ENCODE measurements at places on chromosomes 16 and 17. TPM values are rescaled to one million over a fixed set of nuclear protein-coding genes. Genes with fewer than 3 reads are reported as not detected.

DNA sequence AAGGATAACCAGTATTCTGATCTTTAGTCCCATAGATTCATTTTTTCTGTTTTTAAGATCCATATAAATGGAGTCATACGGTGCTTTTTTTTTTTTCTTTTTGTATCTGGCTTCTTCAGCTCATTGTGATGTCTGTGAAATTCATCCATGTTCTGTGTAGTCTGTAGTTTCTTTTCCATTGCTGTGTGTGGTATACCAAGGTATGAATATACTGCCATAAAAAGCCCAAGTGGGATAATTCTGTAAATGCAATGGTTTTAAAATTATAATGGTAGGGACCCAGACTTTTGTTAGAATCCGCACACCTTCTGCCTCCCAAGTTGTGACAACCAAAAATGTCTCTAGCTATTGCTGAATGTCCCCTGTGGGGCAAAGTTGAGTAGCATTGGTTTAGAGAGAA lies 7.6 kb downstream of the NUP93 start:
- no peak for DNase-seq

DNA sequence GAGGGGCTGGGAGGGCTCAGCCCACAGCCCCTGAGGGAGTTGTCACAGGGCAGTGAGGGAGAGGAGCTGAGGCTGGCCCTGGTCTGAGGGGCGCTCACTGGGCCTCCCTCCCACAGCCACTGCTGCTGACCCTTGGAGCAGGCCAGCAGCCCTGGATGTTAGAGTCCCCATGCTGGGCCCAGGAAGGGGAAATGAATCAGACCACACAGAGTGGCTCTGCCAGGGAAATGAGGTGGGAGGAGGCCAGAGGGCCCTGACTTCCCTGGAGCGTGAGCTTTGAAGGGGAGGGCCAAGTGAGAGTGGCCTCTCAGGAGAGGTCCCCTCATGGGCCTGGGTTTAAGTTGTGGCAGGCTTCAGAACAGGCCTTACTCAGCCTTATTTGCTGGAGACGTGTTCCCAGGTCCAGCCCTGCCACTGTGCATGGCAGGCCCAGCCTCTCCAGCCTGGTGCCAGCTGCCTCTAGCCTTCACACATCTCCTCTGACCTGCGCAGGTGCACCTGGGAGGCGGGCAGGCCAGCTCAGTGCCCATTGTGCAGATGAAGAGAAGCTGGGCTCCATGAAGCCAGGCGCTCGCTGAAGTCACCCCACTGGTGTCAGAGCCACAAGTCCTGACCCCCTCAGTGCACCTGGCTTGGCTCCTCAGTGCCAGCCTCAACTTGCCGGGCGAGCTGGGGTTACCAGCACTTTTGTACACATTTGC lies 15.4 kb downstream of the GPT2 start:
- DNase-seq: no peak

GRCh38 chr16:30559690-30560089 lies 1.5 kb upstream of the ZNF764 start:
- no peak for DNase-seq

The SULT1A4 gene
- total RNA-seq: 5.8 TPM

The TAC4 gene
- not detected for total RNA-seq

The SLC16A13 gene
- total RNA-seq: 0.98 TPM

GRCh38 chr16:84712138-84712671 lies 12.4 kb downstream of the USP10 start:
- DNase-seq: no peak

- DNase-seq: no peak
These were observed 42.1 kb downstream of the SLC6A2 start for GRCh38 chr16:55697867-55698266.

GRCh38 chr17:64380985-64381384 lies 9.7 kb downstream of the PECAM1 start:
- DNase-seq: no peak

DNA sequence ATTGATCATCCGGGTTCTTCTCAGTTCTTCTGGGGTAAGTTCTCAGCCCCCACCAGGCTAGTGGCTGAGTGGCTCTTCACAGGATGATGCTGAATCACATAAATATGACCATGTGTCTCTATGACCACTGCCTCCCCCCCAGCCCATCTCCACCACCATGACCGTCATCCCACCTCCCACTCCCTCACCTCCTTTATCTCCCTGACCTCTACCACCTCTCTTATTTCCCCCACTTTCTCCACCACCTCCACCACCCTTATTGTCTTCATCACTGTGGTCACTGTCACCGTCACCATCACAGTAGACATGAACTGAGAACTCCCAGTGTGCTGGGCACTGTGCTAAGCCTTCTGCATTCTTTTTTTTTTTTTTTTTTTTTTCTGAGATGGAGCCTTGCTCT lies 32.5 kb downstream of the RGS9 start:
- no peak for DNase-seq

- no peak for DNase-seq
These were observed 13.3 kb downstream of the USP22 start for GRCh38 chr17:21029515-21029914.

The SBK1 gene
- total RNA-seq: 0.17 TPM

DNA sequence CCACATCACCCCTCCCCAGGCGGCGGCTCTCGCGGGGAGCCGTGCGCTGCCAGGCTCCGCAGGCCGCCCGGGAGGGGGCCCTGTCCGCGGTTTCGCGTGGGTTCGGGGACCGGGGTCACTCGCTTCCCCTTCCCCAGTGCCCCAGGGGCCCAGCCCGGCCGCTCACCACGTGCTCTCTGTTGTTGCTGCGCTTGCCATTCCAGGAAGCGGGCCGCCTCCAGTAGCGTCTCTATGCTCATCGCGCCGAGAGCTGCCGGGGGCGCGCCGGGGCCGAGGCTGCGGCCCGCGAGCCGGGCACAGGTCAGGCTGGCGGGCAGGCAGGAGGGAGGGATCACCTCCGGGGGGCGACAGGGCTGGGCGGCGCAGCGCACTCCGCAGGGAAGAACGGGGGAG lies 390 bp downstream of the MNT start:
- DNase-seq: no peak

GRCh38 chr16:30397056-30397455 lies 1.8 kb downstream of the ZNF48 start:
- no peak for DNase-seq

GRCh38 chr17:6796887-6797490 lies 21.0 kb downstream of the FBXO39 start:
- peak; percentile 80 for DNase-seq

DNA sequence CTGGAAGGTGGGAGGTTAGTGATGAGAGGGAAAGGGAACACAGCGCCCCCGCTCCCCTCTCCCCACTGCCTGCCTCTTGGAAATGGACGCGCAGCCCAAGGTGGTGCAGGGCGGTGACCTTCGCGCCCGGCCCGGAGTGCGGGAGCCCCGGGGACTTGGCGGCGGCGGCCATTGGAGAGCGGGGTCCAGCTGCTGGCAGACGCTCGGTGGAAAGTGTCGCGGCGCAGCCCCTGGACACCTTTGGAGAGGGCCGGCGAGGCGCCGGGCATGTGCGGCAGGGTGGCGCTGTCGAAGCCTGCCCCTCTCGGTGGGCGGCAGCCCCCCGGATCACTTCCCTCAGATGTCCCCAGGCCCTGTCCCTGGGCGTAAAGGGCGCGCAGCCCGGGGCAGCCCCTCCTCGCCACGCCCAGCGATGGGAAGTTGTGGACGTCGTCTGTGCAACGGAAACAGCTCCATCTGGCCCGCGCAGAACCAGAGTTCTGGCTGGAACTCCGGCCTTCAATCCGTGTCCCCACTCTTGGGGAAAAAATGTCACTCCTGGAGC lies 16.7 kb downstream of the SALL1 start:
- no peak for DNase-seq

GRCh38 chr17:40442392-40443195 lies 656 bp upstream of the IGFBP4 start:
- DNase-seq: no peak

DNA sequence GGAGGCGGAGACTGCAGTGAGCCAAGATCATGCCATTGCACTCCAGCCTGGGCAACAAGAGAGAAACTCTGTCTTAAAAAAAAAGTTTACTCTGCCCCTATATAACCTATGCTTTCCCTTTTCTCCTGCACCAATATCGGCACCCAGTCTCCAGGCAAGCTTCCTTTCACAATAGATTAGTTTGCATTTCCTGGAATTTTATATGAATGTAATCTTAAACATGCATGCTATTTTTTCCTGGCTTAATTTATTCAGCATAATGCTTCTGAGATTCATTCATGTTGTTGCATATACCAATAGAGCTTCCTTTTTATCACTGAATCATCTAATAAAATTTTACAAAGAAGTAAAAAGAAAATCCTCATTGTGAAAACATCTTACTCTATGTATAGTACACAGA lies 59.4 kb downstream of the USP32 start:
- DNase-seq: no peak

- no peak for DNase-seq
These were observed 3.0 kb upstream of the ACTG1 start for GRCh38 chr17:81515530-81516041.

GRCh38 chr16:29743827-29744531 lies 1.8 kb downstream of the C16orf54 start:
- no peak for DNase-seq

DNA sequence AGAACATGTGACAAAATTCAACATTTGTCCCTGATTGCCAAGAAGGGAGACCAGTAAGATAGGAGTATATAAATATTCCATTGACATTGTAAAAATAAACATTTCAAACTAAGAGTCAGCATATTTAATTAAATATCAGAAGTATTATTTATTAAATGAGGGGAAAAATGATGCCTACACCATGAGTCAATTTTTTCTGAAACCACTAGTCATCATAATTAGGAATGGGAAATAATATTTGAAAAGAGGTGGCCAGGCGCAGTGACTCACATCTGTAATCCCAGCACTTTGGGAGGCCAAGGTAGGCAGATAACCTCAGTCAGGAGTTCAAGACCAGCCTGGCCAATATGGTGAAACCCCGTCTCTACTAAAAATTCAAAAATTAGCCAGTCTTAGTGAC lies 2.1 kb downstream of the CMTM1 start:
- DNase-seq: no peak

DNA sequence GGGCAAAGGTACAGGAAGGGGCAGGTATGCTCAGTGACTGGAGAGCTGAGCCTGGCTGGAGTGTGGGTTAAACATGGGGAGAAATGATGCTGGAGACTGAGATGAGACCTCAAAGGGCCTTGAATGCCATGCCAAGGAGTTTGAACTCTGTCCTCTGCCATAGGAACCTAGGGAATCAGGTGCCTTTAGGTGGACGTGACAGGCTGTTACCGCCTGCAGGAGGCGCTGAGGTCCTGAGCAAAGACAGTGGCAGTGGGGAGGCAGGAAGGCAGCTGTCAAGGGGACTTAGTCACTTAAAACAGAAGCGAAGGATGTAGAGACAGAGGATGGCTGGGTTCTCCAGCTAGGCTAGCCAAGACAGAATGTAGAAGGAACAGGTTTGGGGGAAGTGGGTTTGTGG lies 9.1 kb downstream of the PSMB3 start:
- DNase-seq: no peak

DNA sequence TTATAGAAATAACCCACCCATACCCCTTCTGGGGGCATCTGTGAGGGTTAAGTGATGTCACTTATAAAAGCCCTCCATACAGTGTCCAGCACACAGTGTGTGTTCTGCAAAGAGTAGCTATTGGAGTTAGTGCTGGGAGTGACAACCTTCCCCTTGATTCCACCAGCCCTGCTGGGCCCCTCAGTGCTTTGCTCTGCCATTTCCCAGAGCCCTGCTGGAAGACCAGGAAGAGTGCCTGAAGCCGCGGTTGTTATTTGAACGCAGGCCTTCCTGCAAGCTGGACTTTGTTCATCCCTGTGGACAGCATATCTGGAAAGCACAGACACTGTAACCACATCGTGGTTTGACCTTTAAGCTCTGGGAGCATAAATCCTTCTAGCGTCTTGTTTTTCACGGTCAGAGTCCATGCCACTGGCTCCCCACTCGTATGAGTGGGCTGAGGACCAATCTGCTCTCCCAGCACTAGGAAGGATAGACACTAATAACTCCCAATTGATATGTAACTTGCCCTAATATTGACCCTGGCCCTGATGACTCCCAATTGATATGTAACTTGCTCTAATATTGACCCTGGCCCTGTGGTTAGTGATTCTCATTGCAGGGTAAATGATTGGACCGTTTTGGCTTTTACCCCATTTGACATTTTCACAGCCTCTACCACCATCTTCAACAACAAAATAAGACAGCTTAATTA lies 297.1 kb upstream of the MAF start:
- DNase-seq: peak; percentile 60

The GRIN2C gene
- total RNA-seq: 0.42 TPM

DNA sequence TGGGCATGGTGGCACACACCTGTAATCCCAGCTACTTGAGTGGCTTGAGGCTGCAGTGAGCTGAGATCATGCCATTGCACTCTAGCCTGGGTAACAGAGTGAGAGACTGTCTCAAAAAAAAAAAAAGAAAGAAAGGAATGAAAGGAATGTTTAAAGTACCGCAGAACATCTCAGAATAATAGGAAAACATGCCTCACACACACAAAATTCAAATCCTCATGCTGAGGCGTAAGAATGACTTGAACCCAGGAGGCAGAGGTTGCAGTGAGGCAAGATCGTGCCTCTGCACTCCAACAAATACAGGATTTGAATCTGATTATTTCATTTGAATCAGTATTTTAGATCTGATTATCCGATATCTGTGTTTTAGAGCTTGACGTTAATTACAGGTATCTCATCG lies 21.3 kb upstream of the GAA start:
- DNase-seq: no peak

DNA sequence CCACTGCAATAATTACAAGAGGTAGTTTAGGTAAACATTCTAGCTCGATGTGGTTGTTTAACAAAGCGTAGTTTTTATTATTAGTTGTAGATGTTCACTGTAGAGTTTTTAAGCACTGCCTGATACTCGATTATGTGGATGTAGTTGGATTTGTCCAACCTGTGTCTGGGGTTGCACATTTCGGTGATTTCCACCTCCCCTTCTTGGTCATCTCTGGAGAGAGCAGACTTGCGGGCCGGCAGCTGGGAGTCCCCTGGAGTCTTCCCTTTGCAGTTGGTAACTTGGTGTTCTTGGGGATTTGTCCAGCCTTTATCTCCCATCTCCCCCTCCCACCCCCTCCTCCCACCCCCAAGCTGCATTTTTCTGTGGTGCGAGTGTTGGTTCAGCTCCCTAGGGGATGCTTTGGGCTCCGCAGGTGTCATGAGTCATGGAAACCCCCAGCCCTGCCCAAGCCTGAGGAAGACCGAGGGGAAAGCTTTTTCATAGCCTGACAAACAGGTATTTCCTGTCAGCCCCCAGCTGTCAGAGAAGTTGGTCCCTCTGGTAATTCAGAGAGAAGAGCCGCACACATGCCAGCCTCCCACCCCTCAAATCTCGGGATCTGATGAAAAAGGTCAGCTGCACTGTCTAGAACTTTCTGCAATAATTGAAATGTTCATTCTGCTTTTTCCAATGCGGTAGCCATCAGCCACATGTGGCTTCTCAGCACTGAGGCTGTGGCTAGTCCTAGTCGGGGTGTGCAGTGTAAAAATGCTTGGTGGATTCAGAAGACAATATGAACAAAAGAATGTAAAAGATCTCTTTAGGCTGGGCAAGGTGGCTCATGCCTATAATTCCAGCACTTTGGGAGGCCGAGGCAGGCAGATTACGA lies 50.3 kb downstream of the KSR1 start:
- DNase-seq: no peak

DNA sequence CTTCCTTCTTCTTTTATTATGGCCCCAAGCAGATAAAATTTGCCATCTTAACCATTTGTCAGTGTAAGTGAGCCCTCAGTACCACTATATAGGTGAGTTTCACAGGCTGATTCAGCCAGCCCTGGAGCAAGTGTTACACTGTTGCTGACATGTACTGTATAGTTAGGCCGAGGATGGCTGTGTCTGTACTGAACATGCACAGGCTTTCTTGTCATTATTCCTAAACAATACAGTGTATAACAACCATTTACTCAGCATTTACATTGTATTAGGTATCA lies 53.7 kb downstream of the AMFR start:
- DNase-seq: no peak

- no peak for DNase-seq
These were observed 389.8 kb downstream of the HS3ST3B1 start for GRCh38 chr17:14690704-14691103.

All from esophagus muscularis mucosa (tissue), 4 donors.